ENCODE measurements at places on chromosomes 12 and 14.
A peak's percentile ranks its signal among the peaks of the same experiment; 100 is the strongest.

GRCh38 chr12:108097160-108097911 is 31.8 kb upstream of the WSCD2 start:
- no peak for DNase-seq

DNA sequence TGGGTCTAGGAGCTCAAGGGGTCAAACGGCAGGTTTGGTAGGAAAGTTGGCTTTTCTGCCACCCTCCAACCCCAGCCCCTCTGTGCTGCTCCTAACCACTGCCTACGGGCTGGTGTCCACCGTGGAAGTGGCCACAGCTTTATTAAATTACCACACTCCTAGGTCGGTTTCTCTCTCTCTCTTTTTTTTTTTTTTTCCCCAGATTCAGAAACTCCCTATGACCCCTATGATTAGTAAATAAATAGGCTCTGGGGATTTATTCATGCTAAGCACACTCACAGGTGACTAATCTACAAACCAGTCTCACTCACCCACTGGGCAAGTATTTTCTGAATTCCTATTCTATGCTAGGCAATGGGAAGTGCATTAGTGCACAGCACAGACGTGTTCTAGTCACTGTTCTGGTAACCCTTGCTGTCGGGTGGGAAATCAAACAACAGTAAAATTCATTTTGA is 8.7 kb upstream of the DDX47 start:
- DNase-seq: no peak

DNA sequence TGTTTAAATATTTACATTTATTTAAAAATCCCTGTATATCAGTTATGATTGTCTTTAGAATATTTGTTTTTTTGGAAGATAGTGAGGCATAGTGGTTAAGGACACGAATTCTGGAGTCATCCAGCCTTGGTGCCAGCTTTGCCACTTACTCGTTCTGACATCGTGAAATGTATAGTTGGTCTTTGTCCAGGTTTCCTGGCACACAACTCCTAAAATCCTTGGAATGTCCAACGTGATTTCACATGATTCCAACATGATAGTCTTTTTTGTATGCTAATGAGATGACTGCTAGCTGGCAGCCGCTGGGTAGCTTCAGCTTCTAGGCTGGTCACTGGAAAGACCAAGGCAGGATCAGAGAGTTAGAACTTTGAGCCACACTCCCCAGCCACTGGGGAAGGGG is 64.8 kb downstream of the PRICKLE1 start:
- no peak for DNase-seq

DNA sequence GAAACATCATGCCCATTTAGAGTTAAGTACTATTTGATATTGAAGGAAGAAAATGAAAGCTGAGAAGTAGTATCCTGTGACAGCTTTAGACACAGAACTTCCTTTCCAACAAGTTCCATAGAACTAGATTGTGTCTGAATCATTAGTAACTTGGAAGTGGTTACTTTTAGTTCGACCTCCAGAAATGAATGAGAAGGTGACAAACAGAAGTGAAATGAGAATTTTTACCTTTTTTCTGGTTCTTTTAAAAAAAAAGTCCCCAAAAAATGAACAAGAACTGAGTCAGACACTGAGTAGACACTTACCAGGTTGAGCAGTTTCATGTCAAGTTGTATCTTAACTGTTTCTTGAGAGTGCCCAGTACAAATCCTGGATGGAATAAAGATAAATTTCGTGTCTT is 3.0 kb downstream of the ATP6V0A2 start:
- no peak for DNase-seq

DNA sequence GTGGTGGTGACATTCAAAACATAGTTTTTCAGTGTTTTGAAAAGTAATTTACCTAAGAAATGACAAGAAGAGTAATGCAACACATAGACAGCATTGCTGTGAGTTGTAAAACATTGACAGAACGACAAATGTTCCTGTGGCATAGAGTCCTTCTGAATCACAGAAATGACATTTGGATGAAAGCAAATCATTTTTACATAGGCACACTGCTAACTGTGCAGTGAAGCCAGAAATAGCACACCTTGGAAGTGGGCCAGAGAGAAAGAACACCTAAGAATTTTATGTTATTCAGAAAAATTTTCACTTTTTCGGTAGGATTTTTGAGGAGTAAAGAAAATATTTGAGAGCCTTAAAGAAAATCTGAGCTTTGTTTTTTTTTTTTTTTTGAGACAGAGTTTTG is 100.6 kb downstream of the ANO4 start:
- no peak for DNase-seq

DNA sequence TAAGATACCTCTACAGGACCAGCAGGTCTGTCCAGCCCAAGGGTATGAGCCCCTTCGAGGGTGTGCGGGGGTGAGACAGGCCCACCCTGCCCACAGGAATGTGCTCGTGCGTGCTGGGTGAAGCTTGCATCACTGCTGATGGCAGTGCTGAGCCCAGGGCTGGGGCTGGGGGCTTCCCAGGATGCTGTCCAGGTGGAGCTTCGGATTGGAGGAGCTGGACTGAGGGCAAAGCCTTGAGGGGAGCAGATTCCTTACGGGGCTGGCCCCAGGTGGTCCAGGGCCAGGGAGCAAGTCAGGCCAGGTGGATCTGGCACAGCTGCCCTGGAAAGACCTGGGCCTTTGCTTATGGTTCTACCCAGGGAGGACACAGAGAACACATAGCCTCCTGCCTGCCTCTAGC is 2.5 kb upstream of the KRT85 start:
- DNase-seq: no peak

GRCh38 chr12:132449565-132450417 is 40.2 kb upstream of the FBRSL1 start:
- DNase-seq: no peak

GRCh38 chr12:41512497-41512896 is 324.4 kb downstream of the PDZRN4 start:
- DNase-seq: no peak

- DNase-seq: no peak
Observed at GRCh38 chr14:33689680-33690079, 261.2 kb downstream of the EGLN3 start.

GRCh38 chr12:78209846-78210505 is 379.3 kb downstream of the NAV3 start:
- DNase-seq: peak; percentile 75

DNA sequence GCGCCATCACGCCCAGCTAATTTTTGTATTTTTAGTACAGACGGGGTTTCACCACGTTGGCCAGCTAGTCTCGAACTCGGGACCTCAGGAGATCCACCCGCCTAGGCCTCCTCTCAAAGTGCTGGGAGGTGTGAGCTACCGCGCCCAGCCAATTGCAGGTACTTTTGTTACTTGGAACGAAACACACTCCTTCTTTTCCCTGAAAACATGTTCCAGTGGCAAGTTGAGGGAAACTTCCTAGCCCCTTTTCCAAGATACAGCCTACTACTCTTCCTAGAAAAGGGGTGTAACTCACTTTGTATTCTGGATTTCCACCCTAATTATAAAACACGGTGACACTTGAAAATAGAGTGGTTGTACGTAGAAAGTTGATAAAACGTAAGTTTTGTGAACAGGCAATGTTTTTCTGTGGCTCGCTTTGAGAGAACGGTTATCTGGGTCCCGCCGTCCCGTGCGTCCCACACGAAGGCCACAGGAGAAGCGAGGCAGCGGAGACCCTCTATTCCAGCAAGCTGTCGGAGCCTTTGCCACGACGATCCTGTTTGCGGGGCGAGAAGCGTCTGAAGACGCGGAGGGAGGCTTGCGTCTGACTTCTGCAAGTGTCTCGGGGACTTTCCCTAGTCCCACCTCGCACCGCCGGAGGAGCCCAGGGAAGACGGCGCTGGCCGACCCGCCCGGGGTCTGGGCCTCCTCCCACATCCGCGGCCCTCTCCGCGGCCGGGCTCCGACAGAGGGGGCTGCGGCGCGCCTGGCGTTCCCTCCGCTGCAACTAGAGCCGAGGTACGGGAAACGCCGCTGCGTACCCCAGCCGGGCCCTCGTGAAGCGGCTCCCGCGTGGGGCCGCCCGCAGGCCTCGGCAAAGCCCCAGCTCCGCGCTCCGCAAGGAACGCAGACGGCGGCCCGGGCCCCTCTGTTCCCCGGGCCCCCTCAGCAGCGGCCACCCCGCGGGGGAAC is 745 bp downstream of the CDCA4 start:
- DNase-seq: peak; percentile 31

DNA sequence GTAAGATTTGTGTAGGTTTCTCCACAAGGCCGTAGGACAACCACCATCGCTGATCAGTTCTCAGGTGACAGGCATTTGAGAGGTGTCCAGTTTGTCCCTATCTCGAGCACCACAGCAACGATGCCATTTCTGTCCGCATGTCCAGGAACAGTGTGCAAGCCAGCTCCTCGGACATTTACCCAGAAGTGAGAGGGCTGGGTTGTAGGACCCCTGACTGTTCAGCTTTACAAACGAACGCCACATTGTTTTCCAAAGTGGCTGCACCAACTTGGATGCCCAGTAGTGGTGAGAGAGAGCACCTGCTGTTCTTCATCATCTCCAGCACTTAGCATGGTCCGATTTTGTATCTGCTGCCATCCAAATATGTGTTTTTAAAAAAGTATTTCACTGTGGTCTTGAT is 38.6 kb downstream of the CYP46A1 start:
- DNase-seq: no peak

DNA sequence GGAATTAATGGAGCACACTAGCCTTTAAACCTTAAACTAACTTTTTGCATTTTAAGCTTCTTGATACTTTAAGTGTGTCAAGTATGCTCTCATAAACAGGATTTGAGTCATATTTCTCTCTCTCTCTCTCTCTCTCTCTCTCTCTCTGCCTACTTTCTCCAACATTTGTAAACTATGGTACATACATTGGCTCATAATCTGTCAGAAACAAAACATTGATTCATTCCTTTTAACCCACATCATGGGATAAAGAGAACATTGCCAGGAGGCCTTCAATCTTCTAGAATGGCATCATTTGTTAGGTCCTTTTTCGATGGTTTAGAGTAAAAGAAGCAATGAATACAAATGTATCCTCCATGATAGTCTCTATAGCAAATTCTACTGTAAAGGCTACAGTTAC is 81.6 kb upstream of the RERGL start:
- no peak for DNase-seq

DNA sequence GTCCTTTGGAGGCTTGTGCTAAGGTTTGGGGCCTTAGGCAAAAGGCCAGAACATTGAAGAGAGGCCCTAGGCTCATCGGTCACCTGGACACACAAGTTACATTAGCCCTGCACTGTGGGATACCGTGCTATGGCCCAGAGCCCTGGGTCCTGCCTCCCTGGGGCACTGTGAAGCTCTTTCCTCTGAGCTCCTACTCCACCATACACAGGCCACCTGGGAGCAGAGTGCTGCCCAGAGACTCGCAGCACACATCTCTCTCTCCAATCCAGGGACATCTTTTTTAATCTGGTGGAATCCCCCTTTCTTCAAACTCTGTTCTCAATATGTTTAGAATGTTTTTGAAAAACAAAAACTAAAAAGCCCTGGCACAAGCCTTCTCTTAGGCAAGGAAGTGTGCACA is 314.2 kb upstream of the RGS6 start:
- DNase-seq: no peak

- DNase-seq: no peak
Observed at GRCh38 chr14:89504602-89505313, 87.7 kb upstream of the FOXN3 start.

- DNase-seq: no peak
Observed at GRCh38 chr14:51473808-51474565, 177.7 kb upstream of the FRMD6 start.

DNA sequence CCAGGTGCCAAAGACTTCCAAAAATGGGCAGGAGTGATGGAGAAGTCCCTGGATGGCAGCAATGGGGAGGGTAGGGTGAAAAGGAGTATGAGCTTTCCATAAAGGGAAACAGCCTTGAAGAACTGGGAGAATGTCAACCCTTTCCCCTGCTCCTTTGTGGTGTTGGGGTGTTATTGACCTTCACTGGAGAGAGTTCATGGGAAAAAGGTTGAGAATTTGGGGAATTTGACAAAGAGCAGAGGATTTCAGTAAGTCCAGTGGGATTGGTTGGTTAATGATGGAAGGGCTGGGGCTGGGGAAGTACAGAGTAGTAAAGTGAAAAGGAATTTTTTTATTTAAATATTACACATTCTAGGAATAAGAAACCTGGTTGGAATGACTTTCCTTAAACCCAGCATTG is 116.6 kb downstream of the ERC1 start:
- no peak for DNase-seq

- no peak for DNase-seq
Observed at GRCh38 chr14:84027351-84027750, 1502.6 kb upstream of the FLRT2 start.

GRCh38 chr12:32561931-32562341 is 117.2 kb upstream of the DNM1L start:
- no peak for DNase-seq

DNA sequence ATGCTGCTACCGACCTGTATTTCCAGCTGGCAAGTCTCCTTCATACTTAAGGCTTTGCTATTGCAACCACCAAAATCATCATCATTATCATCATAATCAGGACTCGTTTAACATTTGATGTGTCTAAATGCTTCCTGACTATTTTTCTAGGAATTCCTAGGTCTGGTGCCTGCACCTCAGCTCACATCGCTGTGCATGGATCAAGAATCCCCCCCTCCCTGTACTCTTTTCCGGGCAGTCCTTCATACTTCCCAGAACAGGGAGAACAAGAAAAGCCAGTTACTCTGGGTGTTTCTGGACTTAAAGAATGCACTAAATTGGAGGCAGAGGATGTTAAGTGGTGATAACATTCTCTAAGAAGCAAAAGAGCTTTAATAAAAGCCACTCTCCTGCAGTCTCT is 9.4 kb downstream of the ERP27 start:
- DNase-seq: no peak

DNA sequence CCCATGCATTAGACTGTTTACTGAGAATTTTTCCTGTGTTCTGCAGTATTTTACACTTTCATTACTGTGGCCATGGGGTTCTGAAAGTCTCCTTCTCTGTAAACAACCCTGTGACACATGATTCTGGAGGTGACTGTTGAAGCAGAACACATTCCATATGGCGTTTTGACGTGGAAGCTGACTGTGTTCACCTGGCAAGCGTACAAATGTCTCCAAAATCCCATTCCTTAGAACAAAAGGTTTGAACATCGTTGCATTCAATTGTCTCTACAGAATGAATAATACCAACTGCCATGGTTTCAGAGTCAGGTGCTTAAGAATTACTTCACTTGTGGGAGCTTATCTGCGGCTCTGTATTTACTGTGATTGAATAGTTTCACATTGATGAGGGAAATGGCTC is 485.6 kb upstream of the TMEM132C start:
- no peak for DNase-seq

Data from COR-L47 (cell line).